Uterus (tissue), 4 donors: ENCODE measurements at places on chromosomes 12 and 14. TPM values are rescaled to one million over a fixed set of nuclear protein-coding genes. Genes with fewer than 3 reads are reported as not detected.

GRCh38 chr14:88130057-88130432 is 125.1 kb downstream of the GPR65 start:
- no peak for DNase-seq

GRCh38 chr12:128840862-128841468 is 12.3 kb upstream of the GLT1D1 start:
- DNase-seq, result no peak

GRCh38 chr12:22505826-22506225 is 38.5 kb downstream of the C2CD5 start:
- DNase-seq, result no peak

DNA sequence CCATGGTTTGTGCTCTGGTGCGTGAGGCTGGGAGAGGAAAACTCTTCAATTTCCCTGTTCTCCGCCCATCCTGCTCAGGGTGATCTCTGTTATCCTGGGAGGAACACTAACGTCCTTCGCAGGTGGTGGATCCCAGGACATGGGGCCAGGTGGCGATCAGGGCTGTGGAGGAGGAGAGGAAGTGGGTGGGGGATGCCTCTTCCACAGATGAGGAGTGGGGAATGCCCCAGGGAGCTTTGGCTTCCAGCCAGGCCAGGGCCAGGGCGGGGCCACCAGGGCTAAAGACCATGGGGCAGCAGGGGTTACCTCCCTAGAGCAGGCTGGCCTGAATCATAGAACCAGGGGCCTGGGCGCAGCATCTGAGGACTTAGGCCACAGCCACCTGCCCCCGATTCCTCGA is 3.3 kb upstream of the KRT75 start:
- no peak for DNase-seq

DNA sequence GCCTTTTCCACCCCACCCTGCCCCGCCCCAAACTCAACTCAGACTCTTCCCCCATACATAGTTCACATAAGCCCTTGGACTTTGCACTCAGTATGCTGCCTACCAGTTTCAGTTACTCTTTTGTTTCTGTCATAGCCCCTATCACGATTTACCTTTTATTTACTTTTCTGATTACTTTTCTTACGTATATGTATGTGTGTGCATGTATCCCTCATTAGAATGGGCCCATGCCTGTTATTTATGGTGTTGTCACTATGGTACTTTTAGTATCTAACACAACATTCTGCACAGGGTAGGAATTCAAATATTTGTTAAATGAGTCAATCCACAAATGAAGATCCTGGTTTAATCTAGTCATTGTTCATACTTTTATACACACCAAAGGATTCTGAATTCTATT is 16.5 kb upstream of the LUM start:
- no peak for DNase-seq

GRCh38 chr12:22408610-22409376 is 74.3 kb upstream of the ST8SIA1 start:
- DNase-seq, result no peak

DNA sequence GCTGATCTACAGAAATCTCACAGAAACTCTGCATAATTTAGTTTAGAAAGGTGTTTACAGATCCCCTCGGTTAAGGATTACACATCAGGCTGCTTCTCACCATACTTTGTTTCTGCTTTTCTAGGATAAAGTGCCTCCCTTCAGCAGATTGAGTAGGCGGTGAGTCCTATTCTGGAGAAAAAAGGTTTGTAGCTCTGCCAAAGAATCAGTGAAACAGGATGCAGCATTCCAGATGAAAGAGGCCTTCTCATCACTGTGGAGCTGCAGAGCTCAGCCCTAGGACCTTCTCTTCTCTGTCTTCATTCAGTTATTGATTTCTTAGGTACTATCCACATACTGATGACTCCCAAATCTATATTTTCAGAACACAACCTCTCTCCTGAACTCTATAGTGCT is 155.5 kb upstream of the KRR1 start:
- no peak for DNase-seq

GRCh38 chr12:116614194-116614915 is 55.2 kb downstream of the MAP1LC3B2 start:
- DNase-seq, result no peak

DNA sequence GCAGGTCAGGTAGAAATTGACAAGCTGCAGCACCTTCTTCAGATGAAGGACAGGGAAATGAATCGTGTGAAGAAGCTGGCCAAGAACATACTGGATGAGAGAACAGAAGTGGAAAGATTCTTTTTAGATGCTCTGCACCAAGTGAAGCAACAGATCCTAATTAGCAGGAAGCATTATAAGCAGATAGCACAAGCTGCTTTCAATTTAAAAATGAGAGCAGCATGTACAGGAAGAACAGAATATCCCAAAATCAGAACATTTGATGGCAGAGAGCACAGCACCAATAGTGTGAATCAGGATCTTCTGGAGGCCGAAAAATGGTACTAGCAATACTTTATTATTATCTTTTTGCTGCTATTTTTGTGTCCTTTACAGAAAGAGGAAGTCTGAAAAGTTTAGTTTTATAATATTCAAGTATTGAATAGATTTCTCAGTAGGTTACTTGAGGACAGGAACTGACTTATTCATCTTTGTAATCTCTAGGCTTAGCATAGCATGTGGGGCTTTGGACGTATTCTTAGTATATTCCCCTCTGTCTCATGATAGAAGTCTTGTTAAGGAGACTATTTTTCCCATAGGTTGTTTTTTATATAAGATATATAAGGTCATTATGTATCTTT is 30.8 kb downstream of the BBOF1 start:
- DNase-seq, result no peak

- peak; percentile 40 for DNase-seq
Observed at GRCh38 chr12:110750784-110751461, 8.2 kb upstream of the PPP1CC start.

DNA sequence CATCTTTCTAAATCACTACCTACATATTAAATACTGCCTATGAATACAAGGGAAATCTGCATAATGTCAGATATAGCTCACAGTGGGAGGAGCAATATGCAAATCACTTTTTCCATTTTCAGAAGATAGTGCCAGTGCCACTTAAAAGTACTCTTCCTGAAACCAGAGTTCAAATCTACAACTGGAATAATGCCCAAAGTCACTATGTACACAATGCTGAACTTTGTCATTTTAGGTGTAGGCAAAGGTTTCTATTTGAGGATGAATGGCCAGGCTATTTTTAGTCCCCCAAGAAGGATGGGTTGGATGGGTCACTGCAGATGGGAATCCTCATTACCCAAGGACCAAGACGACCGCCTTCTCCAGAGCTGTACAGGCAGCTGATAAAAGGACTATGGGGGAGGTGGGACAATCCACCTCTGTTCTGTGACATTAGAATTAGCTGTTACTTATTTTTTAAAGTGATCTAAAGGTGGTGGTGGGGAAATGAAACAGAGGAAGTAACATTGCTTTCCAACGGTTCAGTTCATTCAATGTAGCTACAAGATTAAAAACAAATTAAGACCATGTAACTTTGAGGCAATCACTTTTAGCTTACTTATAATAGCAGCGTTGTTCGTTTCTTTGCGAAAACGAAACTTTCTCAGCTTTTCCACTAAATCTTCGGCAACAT is 5.6 kb downstream of the GMFB start:
- DNase-seq, result no peak

DNA sequence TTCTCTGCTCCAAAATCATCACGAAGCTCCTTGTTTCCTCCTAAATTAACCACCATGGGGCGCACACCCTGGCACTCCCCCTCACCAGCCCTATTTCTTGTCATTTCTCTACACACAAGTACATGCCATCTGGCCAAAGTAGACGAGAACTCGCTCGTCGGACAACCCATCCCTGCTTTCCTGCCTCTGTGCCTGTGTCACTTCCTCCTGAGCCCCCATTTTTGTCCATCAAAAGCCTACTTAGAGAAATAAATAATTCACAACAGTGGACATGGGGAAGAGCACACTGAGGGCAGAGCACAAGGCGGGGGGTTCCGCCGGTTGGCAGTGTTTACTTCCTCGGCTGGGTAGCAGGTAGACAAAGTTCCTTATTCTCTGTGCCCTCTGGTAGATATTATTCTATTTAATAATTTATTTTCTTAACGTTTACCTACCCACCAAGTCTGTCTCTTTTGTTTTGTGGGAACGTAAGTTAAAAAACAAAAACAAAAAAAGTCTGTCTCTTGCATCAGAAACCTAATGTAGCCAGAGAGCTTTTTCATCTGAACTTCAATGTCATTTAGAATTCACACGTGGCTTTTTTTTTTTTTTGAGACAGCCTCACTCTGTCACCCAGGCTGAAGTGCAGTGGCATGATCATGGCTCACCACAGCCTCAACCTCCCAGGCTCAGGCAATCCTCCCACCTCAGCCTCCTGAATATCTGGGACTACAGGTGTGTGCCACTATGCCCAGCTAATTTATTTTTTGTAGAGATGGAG is 6.0 kb downstream of the VPS37B start:
- no peak for DNase-seq

DNA sequence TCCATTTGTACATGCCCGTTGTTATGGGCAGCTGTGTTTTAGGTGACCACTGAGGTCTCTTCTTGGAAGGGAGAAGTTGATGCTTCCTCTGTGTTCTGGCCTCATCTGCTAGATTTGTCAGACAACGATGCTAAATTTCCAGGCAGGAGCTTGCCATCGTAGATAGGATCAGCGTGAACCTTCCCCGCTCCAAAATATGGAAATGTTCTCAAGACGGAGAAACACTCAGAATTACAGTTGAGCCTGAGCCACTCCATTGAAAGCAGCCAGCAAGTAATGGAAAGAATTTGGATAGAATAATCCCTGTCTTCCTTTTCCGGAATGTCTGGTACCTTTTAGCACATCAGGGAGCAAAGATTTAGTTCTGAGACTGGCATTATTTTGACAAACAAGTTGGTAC is 34.8 kb downstream of the TUNAR start:
- DNase-seq, result no peak

DNA sequence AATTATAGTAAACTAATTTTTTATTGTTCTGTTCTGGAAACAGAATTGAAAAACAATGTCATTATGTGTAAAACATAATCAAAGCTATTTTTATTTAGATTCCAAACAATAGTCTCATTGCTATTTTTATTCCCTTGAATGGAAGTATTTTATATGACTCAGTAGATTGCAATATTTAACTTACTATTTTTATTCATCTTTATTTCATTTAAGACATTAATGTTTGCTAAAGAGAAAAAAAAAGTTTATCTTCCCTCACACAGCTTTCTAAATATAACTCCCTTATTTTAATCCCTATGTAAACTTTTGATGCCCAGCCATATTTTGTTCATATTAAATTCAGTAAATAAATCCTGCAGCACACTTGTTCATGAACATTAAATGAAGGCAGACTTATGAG is 622.4 kb downstream of the SLC6A15 start:
- DNase-seq, result no peak

- no peak for DNase-seq
Observed at GRCh38 chr12:31265722-31266121, 60.2 kb downstream of the SINHCAF start.

DNA sequence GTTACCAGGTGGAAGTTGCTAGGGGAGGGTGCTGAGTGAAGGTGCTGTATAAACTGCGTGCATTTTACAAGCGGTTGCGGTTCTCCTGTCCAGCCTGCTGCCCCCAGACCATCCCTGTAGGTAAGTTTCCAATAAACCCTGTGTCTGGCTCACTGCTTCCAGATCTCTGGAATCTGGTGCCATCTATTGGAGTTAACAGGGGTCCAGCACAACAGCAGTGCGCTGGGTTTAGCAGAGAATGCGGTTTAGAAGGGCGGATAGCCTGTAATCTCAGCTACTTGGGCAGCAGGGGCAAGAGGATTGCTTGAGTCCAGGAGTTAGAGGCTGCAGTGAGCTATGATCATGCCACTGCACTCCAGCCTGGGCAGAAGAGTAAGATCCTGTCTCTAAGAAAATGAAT is 4.9 kb downstream of the AACS start:
- no peak for DNase-seq

DNA sequence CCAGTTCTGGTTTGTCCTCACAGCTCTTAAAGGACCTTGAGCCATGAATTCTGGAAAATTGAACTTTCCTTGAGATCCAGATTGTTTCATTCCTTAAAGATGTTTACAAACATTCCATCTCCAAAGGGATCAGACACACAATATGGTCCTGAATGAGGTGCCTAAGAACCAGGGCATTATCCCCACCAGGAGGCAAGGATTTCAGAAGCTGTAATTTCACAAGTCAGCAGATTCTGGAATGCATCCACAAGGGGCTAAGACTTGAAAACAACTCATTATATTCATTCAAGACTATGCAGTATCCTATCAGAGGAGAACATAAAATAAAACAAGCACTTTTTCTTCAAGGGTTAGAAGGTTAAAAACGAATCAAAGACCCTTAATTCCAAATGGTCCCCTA is 15.1 kb downstream of the KCNH5 start:
- no peak for DNase-seq

- DNase-seq, result no peak
Observed at GRCh38 chr12:93853698-93854478, 176.7 kb downstream of the CRADD start.

GRCh38 chr12:102484017-102484416 is 3.7 kb upstream of the IGF1 start:
- no peak for DNase-seq

DNA sequence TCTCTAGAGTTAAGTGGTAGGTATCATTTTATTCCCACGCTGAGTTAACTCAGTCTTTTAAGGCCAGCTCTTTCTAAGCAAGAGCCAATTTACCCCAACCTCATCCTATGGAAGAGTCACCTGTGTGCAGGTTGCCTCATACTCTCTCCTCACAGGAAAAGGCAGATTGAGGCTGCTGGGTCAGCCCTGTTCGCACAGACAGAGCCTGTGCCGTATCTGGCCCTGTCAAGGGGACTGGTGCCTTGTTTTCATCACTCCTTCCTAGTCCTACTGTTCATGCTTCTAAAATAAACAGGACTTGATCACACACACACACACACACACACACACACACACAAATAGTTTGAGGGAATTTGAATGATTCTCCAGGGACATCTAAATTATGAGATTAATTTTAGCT is 285.0 kb downstream of the SLC6A15 start:
- no peak for DNase-seq

GRCh38 chr14:95439881-95440280 is 76.6 kb downstream of the SYNE3 start:
- DNase-seq, result no peak

GRCh38 chr12:58174316-58174715 is 232.9 kb downstream of the ATP23 start:
- no peak for DNase-seq

The MSI1 gene
- total RNA-seq, result 2.9 TPM

The ENDOU gene
- not detected for total RNA-seq

The OSGEP gene
- total RNA-seq, result 38.7 TPM

The PCED1B gene
- 46.6 TPM for total RNA-seq

The VRTN gene
- total RNA-seq, result 0.21 TPM

The NUP107 gene
- 114 TPM for total RNA-seq

The CPM gene
- 7.1 TPM for total RNA-seq

The FGF23 gene
- total RNA-seq, result not detected
